ENCODE measurements at places on chromosomes 6 and 20.

DNA sequence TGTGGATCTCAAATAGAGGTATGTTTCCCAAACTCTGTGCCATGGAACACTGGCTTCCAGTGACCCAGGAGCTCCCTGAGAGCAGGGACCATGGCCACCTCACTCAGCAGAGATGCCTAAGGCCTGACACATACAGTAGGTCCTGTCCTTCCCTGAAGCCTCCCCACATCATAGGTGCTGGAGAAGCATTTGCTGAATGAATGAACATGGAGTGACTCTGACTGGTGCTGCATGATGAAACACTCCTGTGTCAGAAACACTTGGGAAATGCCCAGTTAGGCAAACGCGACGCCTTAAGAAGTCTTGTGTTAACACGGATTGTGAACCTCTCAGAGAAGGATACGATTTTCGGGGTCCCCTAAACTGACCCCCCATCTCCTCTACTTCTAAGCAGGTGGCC, 14.3 kb downstream of the SLA2 start:
- DNase-seq = peak; percentile 2

GRCh38 chr20:43442282-43442880, 15.3 kb upstream of the SRSF6 start:
- DNase-seq = no peak

DNA sequence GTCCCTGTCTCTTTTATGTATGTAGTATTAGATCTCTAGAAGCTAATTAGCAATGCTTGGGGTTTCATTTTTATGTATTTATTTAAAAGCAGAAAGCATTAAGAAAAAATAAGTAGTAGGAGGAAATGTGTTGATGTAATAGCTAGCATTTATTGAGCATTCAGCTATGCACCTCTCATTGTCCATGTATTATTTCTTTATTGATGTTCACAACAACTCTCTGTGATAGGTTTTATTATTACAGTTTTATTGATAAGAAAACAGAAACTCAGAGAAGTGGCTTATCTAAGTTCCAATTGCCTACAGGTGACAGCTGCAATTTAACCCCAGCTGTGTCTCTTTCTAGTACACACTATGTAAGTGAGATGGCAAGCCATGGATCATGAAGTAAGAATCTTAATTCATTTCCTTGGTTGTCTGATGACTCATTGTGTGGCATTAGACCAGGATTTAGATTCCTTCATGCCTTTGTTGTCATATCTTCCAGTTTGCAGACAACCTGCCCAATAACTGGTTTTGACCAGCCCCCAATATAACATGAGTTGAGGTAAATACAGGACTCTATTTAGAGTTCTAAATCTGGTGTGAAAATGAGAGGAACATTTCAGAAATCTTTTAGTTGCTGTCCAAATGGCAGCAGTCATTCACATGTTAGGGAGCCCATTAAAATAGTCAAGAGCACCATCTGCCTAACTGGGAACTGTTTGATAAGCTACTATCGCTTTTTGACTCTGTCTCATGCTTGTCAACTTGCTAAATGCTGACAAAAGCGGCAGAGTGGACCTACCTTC, 170.8 kb upstream of the PHACTR1 start:
- DNase-seq = peak; percentile 85

DNA sequence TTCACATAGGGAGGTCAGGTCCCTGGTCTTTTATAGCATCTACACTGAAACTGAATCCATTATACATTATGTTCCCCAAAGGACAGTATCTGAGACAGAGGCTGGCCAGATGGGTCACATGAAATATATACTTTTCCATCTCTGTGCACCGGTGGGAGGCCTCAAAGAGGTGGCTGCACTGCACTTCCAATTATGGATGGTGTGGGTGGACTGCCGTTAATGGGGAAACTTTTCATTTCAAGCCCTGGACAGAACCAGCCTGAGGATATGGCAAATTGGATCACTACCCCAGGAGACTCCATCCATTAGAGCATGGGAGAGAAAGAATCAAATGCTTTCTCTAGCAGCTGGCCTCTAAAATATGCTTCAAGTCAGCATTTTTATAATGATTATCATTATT, 280.5 kb upstream of the OPRM1 start:
- DNase-seq = no peak

DNA sequence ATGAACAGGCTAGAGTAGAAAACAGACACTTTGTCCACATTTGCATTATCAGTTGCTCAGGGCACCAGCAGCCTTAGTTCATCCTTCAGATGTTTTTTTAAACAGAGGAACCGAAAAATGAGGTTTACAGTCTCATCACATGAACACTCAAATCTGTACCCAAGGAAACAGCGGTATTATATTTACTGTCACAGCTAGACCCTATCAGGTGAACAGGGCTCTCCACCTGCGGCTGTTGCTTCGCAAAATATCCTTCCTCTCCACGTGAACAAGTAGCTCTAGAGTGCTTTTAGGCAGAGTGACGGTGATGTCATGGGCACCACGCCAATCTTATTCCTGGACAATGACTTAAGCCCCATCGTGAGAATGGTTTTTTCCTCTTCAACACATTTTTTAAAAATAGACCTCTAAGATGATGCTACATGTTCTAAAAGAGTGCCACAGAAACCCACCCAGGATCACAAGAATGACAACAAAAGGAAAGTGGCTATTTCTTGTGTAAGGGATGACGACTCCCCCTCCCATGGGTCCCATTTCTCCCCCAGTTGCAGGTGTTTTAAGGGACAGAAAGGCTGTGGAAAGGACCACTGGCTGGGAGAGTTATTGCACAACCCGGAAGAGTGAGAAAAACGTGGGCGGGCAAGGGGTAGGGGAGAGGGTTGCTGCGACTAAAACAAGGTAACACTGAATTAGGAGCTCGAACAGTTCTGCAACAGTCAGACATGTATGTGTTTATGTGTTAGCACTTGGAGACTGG, 77.7 kb downstream of the EFHC1 start:
- DNase-seq = no peak

DNA sequence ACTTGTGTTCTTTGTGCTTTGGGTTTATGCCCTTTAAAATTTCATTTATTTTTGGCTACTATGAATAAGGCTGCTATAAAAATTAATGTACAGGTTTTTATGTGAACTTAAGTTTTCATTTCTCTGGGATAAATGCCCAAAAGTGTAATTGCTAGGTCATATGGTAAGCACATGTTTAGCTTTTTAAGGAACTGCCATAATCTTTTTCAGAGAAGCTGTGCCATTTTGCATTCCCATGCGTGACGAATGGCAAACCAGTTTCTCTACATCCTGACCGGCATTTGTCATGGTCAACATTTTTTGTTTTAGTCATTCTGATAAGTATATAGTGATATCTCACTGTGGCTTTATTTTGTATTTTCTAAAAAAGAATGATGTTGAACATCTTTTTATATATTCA, 236.0 kb upstream of the SGK1 start:
- DNase-seq = peak; percentile 83

- DNase-seq = peak; percentile 88
These were observed 1.5 kb upstream of the GGT7 start for GRCh38 chr20:34874094-34874654.

DNA sequence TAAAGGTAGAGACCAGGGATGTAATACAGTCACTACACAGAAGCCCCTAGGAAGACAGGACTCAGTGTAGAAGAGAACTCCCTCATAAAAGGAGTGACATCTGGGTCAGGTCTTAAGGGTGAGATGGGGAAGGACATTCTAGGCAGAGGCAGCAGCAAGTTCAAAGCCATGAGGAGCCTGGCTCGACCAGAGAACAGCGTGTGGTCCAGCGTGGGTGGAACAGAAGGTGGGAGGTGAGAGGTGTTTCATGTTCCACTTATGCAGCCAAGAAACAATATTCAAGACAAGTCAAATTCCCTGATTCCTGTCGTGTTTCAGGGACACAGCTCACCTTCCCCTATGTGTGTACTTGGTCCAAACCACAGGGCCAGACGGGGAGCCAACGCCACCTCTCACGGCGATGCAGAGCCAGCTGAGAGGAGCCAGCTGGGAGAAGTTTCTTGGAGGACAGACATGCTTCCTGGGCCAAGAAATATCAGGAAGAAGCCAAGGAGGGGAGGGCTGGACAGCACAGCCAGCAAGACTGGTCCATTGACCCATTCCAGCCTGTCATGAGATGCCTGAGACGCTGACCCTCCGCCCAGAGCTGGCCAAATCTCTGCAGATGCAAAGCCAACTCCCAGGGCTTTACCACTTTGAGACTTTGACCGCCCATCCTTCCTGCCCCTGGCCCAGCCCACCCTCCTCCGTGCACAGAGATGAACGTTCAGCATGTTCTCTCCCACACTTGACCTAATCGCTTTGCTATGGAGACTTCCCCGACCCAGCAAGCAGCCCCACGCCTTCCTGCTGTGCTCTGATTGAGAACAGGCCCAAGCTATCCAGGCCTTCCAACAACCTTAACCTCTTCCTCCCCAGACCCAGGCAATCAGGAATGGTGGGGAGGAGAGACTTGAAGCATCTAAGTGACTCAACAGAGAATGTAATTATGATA, 113.8 kb downstream of the PRND start:
- peak; percentile 60 for DNase-seq

DNA sequence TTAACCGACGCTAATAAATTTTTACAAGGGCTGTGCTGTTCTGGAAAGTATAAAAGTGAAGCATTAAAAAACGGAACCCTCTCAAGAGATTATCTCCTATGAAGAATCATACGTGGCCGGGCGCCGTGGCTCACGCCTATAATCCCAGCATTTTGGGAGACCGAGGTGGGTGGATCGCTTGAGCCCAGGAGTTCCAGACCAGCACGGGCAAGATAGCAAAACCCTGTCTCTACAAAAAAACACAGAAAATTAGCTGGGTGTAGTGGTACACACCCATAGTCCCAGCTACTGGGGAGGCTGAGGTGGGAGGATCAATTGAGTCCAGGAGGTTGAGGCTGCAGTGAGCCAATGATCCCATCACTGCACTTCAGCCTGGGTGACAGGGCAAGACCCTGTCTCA, 83.4 kb downstream of the GMPR start:
- no peak for DNase-seq

GRCh38 chr6:49787176-49787575, at the start of gene PGK2:
PGK2 (minus strand) TSS chr6:49787285; CDS start chr6:49787187, 98 bp downstream.
- DNase-seq = no peak

- peak; percentile 3 for DNase-seq
These were observed 10.4 kb upstream of the GCNT2 start for GRCh38 chr6:10510592-10511367.

- peak; percentile 69 for DNase-seq
These were observed 451.5 kb downstream of the PLCB1 start for GRCh38 chr20:8583566-8584043.

- no peak for DNase-seq
These were observed 1.5 kb upstream of the MTO1 start for GRCh38 chr6:73460056-73460455.

DNA sequence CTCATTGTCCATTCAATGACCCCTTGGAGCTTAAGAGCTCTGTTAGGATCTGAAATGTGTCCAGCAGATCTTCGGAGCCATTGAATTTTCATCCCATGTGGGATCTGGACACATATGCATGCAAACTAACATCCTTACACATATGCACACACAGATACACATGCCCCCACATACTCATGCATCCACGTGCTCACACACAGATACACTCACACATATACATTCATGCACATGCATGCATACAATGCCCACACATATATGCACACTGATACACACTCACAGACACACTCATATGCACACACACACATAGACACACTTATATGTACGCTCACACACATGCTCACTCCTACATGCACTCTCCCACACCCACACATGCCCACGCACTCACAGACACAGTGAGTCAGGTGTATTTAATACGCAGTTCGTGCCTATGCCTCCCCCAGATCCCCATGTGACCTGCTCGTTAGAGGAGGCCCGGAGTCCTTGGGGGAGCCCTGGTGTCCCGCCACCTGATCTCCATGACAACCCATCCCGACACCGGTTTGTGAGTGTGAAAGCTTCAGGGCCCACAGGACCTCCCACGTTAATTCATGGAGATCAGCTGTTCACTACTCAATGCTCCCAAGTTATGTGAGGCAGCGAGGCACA, 121.9 kb upstream of the SULF2 start:
- DNase-seq = no peak

DNA sequence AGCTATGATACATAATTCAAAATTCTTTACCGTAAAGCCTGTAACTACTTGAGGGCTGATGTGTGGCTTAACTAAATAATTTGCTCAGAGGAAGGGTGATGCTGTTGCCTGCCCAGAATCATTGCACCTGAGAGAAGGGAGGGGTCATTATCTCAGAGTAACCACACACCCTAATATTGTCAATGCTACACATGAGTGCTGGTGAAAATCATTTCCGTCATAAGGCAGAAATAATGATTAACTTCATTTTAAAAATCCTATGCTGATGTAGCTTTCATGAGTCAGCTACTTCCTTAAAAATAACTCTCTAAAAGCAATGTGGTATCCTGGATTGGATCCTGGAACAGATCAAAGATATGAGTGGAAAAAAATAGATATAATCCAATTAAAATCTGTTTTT, 146.4 kb upstream of the FAM83B start:
- no peak for DNase-seq

GRCh38 chr20:19070681-19071445, 141.6 kb upstream of the SLC24A3 start:
- no peak for DNase-seq
